H7 (cell line): ENCODE measurements at places on chromosomes 2 and 18. TPM values are rescaled to one million over a fixed set of nuclear protein-coding genes. Genes with fewer than 3 reads are reported as not detected.

The CASP10 gene
- 5.1 and 5.4 TPM in 2 replicates for total RNA-seq

The LAMA3 gene
- total RNA-seq = 0.11 and 0.21 TPM in 2 replicates

The VIT gene
- total RNA-seq = 0.52 TPM in 1 of 2 replicates, not detected in the other

The WDR43 gene
- 101 and 106 TPM in 2 replicates for total RNA-seq

The RIT2 gene
- 0.17 and 0.26 TPM in 2 replicates for total RNA-seq
